Activated CD4-positive, alpha-beta T cell treated with anti-CD3 and anti-CD28 coated beads, Interleukin-2, amount 10 ng/mL, durations not matched to agents 24 days and 14 days (primary cell): ENCODE measurements at places on chromosomes 12 and 14.

DNA sequence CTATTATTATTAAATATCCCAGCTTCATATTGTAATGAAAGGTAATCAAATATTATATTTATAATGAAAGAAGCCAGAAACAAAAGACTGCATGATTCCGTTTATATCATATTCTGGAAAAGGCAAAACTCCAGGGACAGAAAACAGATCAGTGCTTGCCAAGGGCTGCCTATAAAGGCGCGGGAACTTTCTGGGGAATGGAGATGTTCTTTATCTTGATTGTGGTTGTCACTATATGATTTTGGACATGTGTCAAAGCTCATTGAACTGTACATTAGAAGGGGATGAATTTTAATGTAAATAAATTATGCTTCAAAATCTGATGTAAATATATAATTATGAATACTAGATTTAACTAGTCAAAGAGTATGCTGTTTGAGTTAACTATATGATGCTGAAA lies 115.4 kb upstream of the KRAS start:
- DNase-seq = peak; percentile 46

DNA sequence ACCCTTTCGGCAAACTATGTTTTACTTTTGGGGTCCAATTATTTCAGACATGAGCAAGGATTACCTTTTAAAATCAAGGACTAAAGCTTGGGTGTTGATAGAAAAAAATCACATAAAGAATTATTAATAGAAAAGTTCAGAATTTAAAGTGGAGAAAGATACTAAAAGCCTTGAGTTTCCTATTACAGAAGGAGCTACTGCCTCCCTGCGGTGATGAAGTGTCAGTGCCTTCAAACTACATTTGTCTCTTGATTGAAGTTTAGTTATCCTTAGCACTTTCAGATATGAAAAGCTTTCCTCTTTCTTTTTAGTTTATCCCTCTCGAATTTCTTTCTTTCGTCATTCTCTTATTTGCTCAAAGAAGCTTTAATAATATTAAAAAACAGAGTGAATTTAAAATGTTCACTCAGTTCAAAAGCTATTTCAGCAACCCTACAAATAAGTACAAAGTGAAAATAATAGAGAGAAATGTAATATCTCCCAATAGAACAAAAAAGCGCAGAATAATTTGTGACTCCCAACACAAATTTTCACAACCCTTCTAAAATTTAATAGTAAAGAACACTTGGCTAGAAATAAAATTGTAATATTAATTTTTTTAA lies 87.6 kb downstream of the SEC23A start:
- DNase-seq = peak; percentile 69

- no peak for DNase-seq
These were observed 162.9 kb downstream of the LRIG3 start for GRCh38 chr12:58757422-58757821.

DNA sequence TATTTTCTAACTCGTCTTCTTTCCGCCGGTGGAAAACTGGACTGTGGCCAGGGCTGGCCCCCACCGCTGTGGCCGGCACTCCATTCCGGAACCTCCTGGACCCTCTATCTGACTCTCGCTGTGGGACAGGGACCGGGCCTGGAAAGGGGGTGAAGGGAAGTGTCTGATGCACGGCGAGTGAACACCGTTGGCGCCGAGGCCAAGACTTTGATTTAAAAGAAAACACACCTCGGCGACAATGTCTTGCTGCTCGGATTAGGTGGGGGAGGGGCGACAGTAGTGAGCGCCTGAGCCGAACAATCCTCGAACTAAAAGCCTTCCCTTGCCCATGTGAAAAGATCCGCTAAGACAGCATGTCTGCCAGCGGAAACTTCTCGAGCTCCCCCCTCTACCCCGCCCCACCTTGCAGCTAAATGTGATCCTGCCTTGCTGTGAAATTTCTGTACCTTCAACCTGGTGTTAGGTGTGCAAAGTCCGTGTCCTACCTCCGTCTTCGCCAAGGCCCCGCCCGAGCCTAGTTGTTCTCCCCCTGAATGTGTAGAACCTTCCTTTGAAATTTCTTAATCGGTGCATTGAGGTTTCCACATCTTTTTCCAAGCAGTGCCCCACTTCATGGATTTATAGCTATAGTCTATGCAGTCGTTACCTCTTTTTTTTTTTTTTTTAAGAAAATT lies 862 bp upstream of the HOTAIR start:
- DNase-seq = no peak

DNA sequence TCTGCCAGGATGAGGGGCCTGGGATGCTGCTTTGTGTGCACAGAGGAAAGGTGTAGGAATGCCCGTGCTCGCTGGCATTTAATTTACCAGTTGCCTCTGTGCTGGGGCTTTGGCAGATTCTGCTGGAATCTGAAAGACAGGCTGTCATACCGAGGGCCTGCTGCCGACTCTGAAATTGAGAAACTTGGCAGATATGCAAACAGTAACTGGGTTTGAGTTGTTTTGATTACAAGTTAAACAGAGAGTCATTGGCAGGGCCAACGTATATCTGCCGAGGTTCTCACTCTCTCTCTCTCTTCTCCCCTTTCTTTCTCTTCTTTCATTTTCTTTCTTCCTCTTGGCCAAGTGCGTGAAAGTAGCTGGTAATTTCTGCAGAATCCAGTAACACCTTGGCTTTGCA lies 618.7 kb downstream of the VRK1 start:
- no peak for DNase-seq

DNA sequence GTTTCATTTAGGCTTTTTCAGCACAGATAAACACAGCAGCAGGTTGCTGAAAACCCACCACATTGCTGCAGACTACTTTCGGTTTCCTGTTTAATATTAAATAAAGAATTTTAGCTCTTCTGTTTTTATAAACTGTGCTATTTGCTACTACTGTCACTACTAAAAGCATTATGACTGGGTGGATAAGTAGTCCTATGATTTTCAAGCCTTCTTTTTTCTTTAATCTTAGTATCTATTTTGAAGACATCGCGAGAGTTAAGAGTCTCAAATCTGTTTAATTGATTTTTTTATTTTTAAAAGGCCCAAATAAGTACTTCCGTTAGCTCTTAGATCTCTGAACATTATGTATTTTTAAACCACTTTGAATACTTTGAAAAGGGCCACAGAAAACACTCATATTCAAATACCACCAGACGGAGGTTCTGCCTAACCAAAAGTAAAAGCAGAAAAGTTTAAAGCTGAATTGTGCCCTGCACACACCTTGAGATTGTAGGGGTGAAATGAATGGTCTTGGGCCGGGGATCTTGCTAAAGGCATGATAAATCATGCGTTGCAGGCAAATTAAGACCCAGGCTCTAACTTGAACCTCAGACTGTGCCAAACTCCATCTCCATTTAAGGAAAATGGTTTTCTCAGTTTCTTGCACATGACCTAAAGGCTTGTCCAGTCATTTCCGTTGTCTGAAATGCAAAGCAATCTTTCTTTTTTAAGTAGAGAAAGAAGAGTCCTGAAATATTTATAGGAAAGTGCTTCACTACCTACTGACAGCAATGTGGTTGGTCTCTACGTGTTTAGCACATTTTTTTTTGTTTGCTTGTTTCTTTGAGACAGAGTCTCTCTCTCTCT lies 13.6 kb upstream of the FOXN3 start:
- DNase-seq = peak; percentile 85

DNA sequence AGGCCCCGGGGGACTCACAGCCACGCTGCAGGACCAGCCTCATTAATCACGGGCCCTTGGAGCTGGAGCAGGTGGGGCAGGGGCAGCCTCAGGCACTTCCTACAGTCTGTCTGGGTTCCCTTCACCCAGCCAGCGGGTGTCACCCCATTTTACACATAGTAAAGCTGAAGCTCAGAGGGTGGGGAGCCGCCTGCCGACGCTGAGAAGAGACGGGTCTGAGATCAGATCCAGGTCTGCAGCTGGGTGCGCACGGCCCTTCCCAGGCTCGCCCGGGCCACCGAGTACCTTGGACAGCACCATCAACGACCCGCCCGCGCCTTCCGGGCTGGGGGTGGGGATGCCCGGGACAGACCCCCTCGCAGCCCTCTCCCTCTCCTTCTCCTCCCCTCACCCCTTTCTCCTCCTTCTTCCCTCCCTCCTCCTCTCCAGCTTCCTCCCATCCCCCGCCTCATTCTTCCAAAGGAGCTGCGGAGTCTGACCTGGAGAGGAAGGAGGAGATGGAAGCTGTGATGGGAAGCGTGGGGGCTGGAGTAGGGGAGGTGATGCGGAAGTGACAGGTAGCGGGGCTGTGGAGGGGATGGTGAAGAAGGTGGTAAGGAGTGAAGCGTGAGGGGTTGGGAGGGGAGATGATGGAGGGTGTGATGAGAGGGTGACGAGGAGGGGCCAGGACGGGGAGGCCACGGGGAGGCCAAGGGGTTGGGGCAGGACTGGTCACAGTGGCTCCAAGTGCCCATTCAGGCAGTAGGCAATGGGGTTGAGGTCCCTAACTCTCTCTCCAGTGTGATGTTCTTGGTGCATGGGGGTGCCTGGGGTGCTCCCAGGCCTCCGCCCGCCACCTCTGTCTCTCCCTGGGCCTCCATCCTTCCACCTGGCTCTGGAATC lies 8.8 kb downstream of the DTX1 start:
- no peak for DNase-seq

- no peak for DNase-seq
These were observed 53.1 kb downstream of the PDE3A start for GRCh38 chr12:20421421-20421820.

- no peak for DNase-seq
These were observed 24.0 kb upstream of the GNG2 start for GRCh38 chr14:51836417-51836816.

DNA sequence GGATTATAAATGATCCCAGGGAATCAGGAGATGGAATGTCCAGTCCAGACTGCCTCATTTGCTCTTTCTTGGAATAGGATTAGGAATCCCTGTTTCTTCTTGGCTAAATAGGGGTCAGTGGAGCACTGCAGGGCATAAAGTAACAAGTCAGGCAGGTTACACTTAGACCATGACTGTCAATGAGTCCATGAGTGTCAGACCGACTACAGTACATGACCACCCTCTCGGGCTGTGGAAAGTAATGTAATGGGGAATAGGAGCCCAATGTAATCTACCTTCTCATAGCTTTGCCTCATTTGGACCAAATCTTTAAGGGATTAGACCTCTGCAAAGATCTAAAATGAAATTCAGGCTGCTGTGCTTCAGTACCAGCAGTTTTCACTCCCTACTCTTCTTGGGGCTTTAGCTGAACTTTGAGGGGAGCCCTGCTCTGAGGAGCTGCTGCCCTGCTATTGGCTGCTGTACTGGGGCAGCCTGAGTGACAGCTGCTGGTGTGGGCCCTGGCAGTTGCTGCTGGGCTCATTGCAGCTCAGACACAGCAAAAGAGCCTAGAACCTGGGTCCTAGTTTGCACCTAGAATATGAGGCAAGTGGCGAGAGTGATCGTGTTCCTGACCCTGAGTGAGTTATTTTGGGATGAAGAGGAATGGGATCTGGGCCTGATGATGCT lies 62.2 kb upstream of the OR4E1 start:
- peak; percentile 69 for DNase-seq

- DNase-seq = no peak
These were observed 599.8 kb upstream of the TMEM132C start for GRCh38 chr12:127667131-127667685.

GRCh38 chr12:39620659-39621658 lies 1.4 kb upstream of the ABCD2 start:
- peak; percentile 90 for DNase-seq

DNA sequence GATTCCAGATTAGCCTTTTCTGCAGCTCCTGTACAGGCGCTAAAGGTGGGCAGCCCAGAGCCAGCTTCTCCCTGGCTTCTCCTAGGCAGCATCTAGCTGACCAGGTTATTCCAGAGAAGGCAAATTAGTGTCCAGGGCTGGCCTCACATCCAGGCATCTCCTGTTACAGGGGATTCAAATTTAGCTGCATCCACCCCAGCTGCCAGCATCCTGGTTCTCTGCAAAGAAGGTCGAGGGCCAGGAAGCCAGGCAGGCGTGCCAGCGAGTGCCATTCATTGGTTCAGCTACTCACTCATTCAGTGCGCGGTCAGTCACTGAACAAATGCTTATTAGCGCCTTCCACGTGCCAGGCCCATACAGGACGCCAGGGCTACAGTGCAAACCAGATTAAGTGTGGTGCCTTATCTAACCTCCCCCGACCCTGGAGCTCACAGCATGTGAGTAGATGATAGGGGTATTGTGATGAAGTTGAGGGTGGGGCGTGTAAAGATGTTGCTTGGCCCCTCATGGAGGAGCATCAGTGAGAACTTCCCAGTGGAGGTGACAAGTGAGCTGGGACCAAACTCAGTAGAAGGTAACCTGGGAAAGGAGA lies 15.7 kb upstream of the FAM222A start:
- DNase-seq = no peak

- no peak for DNase-seq
These were observed 477.2 kb downstream of the DIO2 start for GRCh38 chr14:79734151-79734550.

GRCh38 chr12:23352670-23353069 lies 596.8 kb downstream of the SOX5 start:
- no peak for DNase-seq

DNA sequence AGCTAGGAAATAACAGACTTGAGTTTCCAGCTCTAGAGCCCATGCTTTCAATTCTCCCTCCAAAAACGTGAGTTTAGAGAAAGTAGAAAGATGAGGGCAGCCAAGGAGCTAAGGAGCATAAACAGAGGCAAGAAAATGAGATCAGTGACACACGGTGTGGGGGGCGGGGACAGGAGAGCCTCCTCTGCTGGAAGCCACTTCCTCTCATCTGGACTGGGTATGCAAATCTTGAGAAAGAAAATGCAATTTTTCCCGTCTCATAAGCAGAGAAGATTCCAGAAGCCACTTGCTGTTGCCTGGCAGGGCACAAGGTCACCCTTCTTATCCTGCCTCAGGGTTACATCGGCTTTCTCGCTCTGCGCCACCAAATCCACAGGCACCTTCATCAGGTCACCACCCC lies 6.0 kb downstream of the OR10P1 start:
- peak; percentile 76 for DNase-seq

DNA sequence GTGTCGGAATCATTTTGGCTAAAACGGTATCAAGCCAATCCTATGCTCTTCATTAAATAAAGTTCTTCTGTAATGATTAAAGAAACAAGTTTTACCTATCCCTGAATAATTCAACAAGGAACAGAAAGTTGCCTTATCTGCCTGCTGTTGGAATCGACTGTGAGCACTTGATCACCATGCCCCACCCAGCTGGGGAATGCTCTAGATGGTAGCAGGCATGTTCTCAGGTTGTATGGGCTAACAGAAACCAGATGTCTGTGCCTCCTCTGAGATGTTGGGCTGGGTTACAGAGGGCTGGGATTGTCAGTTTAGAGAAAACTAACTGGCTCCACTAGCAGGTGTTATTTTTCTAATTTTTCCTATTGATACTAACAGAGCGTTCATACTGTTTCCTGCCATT lies 28.9 kb downstream of the RTRAF start:
- DNase-seq = no peak

DNA sequence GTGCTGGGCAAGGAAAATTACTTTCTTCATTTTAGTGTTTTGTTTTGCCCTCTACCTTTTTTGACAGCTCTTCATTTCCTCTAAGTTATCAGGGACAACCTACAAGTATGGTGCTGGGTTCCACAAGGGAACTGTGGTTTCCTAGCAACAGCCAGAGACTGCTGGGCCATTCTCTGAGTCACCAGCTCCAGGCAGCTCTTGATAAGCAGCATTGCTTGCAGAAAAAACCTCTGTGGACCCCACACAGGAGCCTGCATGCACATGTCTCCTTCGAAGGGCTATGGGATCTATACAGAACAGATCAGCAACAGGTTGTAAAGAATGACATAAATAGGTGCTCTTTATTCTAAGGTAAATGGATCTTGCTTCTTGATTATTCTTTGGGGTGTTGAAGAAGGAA lies 81.0 kb upstream of the CCDC196 start:
- no peak for DNase-seq
